MM.1S (cell line): ENCODE measurements at places on chromosomes 5 and 9.

DNA sequence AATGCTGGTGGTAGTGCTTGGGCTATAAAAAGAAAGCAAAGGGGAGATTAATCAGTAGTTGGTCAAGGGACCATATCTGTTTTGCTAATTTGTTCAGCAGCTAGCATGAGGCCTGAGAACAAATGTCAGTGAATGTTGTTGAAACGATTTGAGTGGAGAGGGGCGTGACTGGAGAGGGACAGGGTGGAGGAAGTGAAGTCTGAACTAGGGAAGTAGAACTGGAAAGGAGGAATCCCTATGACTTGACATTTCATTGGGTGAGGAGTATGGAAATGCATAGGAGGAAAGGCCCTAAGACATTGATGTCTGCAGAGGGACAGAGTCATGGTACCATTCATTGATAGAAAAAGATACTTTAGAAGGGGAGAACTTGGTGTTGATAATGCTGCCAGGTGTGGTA, 19.7 kb downstream of the TLE4 start:
- no peak for DNase-seq

DNA sequence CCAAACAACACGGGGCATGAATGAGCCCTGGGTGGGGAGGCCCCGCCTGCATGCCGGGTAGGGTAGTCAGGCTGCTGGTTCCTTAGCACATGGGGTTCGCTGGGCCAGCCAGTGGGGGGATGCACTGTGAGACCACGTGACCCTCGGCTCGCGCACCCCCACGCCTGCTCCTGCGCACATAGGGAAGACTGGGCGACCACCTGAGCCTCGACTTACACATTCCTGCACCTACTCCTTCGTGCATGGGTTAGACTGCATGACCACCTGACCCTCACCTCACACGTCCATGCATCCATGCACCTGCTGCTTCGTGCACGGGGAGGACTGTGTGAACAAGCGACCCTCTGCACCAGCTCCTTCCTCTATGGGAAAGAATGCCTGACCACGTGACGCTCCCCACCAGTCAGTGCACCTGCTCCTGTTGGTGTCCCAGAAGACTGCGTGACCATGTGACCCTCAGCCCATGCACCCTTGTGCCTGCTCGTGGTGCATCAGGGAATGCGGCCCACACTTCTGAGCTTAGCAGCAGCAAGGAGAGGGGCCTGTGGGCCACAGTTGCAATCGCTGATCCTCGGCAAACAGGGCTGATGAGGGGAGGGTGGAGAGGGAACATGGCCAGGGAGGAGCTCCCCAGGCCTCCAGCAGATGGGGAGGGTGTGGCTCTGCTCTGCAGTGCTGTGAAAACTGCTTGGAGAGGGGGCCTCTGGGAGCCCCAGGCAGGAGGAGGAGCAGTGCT, 18.1 kb downstream of the LPCAT1 start:
- no peak for DNase-seq

GRCh38 chr9:127035948-127036347, 86.5 kb downstream of the ANGPTL2 start:
- no peak for DNase-seq

DNA sequence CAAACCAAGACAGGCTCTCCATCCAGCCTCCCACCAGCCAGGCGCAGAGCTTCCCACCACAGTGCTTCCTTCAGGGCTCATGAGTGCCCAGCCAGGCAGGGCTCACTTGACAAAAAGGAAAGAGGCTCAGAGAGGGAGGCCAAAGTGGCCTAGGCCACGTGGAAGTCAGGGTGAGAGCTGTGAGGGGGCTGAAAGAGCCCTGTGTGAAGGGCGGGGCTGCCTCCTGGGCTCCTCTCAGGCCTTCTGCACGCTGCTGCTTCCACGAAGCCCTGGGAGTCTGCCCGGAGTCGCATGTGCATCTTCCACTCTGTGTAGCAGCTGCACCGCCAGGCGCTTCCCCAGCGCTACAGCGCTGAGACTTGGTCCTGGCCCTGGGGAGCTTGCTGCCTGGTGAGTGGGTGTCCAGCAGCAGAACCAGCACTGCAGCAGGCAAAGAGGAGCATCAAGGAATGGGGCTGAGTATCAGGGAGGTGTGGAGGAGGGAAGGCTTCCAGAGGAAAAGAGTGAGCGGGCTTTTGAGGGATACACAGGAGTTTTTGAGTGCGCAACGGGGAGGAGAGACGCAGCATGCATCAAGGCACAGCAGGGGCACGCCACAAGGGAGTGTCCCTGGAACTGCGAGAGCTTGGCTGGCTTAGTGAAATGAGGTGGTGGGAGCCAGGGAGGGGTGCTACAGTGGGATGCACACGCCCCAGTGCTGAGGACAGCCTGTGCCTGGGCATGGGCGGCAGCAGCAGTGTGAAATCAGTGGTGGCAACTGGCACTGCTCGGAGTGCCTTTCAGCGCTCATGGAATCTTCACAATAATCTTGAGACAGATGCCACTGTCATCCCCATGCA, 178.0 kb downstream of the GAPVD1 start:
- no peak for DNase-seq

DNA sequence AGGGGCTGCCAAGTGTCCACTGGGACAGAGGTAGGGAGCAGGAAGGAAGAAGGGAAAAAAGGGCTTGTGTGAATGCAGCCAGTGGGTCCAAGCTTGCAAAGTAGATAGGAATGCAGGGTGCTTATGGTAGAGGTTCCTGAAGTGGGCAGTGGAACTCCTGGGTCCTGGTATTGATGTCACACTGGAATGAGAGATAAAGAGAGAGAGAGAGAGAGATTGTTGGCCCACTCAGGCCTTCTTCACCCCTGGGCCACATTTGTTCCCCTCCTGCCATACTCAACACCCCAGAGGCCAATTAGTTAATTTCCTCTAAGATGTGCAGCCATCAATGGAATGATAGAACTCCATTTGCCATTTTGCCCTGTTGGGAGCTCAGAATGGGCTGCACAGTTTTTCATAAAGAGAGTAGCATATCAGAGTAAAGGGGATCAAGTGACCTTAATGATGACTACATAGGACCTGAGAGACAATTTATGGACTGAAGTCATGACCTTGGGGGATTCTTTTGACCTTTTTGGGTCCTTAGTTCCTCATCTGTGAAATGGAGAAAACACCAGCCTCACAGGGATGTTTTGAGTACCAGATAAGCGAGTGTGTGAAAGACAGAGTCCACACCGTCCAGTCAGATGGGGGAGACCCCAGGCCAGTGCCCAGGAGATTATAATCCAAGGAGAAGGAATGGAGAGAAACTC, 52.9 kb downstream of the PPARGC1B start:
- DNase-seq = no peak

DNA sequence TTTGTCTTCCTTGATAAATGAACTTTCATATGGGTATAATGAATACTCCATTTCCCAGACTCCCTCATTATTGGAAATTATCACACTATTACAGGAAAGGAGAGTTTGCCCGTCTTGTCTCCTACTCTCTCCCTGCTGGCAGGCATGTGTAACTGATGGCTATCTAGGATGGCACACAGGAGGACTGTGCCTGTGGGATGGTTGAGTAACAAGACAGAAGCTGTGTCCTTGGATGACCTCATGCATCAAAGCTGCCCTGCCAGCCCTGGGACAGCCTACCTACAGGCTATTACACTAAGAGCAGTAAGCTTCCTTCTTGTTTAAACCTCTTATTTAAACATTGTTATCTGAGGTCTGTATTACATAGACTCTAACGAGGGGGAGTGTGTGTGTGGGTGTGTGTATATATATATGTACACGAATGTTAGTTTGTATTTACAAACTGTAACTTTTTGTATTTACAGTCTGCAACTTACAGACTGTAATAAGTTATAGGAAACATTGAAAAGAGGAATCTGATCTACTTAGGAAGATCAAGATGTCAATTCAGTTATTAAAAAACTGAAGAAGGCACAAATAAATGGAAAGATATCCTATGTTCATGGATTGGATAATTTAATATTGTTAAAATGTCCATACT, 247.6 kb upstream of the ACO1 start:
- no peak for DNase-seq

- DNase-seq = no peak
Observed at GRCh38 chr9:127277099-127277498, 12.5 kb downstream of the GARNL3 start.
